Heart right ventricle (tissue), 16 donors: ENCODE measurements at places on chromosomes 3 and 15. TPM values are rescaled to one million over a fixed set of nuclear protein-coding genes. Genes with fewer than 3 reads are reported as not detected.

- no peak for DNase-seq
- no peaks in the 10 kb centered on the region for H3K27me3 ChIP-seq
- H3K4me3 ChIP-seq, result no peak overlapping the region
Observed at GRCh38 chr15:63860155-63860554, 26.4 kb upstream of the HERC1 start.

DNA sequence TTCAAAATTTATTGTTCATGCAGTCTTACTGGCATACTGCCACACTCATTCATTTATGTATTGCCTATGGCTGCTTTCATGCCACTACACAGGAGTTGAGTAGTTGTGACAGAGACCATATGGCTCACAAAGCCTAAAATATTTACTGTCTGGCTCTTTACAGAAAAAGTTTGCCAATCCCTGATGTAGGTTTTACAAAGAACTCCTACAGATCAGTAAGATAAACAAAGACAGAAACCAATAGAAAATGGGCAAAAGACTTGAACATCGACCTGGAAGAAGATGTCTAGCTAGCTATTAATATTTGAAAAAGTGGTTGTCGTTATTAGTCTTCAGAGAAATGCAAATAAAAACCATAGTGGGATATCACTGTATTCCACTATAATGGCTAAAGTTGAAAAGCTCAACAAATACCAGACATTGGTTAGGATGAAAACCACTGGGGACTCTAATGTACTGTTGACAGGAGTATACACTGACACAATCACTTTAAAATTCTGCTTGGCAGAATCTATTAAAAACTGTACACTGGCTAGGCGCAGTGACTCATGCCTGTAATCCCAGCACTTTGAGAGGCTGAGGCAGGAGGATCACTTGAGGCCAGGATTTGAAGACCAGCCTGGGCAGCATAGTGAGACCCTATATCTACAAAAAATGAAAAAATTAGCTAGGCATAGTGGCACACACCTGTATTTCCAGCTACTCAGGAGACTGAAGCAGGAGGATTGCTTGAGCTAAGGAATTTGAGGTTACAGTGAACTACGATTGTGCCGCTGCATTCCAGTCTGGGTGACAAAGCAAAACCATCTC, 87.7 kb downstream of the NEO1 start:
- no peak overlapping the region for H3K4me3 ChIP-seq
- no peaks in the 10 kb centered on the region for H3K4me1 ChIP-seq
- no peak overlapping the region for H3K27ac ChIP-seq
- H3K36me3 ChIP-seq, result no peaks in the 10 kb centered on the region

DNA sequence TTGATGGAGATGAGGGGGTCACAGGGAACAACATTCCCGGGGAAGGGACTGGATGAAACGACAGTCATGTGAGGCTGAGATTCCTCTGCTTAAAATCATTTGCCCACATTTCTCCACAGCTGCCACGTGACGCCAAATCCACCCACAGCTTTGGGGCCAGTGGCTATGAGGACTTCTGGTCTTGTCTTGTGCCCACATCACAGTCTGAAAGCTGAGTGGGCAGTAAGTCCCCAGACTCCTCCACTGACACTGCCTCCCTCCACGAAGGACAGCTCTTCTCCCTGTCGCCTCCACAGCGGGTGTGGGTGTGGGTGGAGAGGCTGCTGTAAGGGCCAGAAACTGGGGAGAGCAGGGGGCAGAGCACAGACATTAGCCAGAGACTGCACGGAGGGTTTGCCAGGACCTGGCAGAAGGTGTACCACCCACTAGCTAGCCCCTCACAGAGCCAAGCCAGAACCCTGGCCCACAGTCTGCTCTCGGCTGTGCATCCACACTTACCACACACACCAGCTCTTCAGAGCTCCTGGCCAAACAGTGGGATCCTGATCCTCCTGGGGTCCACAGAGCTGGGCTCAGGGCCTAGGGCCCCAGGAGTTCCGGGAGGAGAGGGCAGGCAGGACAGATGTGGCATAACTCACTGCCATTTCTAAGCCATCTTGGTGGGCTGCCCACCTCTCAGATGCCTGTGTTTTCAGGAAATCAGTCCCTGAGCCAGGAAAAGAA, 24.2 kb downstream of the RAB6B start:
- H3K27ac ChIP-seq, result no peak overlapping the region
- H3K4me3 ChIP-seq, result no peak overlapping the region
- no peak for DNase-seq
- H3K36me3 ChIP-seq, result no peaks in the 10 kb centered on the region

- no peak for DNase-seq
- H3K36me3 ChIP-seq, result no peaks in the 10 kb centered on the region
- no peaks in the 10 kb centered on the region for H3K4me1 ChIP-seq
- no peak overlapping the region for H3K4me3 ChIP-seq
- no peaks in the 10 kb centered on the region for H3K27me3 ChIP-seq
- H3K27ac ChIP-seq, result no peak overlapping the region
Observed at GRCh38 chr3:27025718-27026117, 343.5 kb downstream of the NEK10 start.

- DNase-seq, result peak; percentile 86
- H3K4me3 ChIP-seq, result no peak overlapping the region
- H3K27ac ChIP-seq, result no peak overlapping the region
- H3K4me1 ChIP-seq, result no peaks in the 10 kb centered on the region
- no peaks in the 10 kb centered on the region for H3K27me3 ChIP-seq
Observed at GRCh38 chr15:74291101-74292071, 55.3 kb downstream of the CCDC33 start.

DNA sequence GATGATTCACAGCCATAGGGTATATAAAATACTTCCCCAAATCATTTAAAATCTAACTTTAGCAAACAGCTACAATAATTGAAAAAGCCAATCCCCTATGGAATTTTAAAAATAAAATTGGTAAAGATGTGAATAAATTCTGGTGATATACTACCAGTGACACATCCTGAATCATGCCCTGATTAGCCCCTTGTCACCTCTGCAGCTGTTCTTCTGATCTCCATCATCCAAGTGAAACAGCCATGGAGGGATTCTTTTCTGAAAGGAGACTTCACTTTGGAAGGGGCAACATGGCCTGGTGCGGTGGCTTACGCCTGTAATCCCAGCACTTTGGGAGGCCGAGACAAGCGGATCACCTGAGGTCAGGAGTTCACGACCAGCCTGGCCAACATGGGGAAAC, 115.6 kb upstream of the MLF1 start:
- no peaks in the 10 kb centered on the region for H3K27me3 ChIP-seq
- no peaks in the 10 kb centered on the region for H3K4me1 ChIP-seq
- no peak overlapping the region for H3K27ac ChIP-seq
- DNase-seq, result no peak

DNA sequence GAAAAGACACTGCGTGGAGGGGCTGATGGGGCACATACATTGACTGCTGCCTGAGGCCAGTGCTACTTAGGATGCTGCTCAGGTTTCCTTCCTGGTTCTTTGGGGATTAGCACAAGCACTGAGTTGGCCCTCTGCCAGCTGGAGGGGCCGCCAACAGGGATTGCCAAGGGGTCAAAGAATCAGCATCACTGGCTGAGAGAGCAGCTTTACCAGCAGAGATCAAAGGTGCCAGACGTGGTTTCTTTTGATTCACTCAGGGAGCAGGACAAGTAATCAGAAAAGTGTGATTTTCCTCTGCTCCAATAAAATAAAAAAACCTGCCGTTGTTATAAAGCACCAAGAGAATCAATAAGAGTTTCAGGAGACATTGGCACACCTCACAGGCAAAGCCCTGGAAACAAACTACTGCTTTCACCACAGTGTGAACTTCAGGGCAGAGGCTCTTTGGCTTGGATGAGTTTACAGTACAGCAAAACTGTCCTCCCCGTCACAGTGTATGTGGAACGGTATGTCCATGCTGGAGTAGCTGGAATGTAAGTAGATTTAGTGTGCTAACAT, 45.8 kb upstream of the FSIP1 start:
- peak; percentile 20 for DNase-seq
- H3K27ac ChIP-seq, result no peak overlapping the region
- H3K36me3 ChIP-seq, result no peaks in the 10 kb centered on the region
- H3K4me3 ChIP-seq, result no peak overlapping the region
- H3K4me1 ChIP-seq, result no peaks in the 10 kb centered on the region
- no peaks in the 10 kb centered on the region for H3K27me3 ChIP-seq

DNA sequence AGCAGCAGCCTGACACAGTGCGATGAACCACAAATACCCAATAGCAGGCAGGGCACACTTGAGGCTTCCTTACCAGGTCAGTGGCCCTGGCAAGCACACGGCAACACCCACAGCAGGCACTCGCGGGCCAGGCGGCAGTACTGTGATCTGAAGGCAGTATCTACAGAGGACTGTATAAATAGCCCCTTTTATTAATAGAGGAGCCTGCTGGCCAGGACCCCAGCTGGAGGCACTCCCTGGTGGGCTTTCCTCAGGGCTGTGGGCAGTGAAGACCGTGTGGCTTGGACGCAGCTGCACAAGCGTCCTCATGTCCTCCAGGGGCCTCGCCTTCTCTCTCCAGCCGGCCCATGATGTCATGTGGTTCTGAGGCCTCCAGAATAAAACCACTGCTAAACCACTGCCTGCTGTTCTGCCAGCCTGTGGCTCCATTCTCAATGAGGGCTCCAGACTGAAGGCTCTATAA, 44.1 kb downstream of the LRIG1 start:
- peak; percentile 69 for DNase-seq
- H3K27me3 ChIP-seq, result no peaks in the 10 kb centered on the region
- no peak overlapping the region for H3K4me3 ChIP-seq

DNA sequence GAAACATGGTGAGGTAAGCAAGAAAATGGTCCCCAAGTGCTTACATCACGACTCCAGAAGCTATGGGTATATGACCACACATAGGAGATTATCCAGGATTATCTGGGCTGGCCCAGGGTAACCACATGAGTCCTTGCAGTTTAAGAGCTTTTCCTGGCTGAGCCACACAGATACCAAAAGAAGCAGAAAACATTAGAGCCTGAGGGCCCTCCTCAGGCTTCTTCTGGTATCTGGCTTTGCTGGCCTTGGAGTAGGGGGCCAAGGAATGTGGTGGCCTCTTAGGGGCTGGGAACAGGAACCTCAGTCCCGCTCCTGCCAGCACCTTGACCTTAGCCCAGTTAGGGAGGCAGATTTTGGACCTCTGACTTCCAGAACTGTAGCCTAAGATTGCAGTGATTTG, 259.1 kb downstream of the KCNMB2 start:
- H3K4me1 ChIP-seq, result no peaks in the 10 kb centered on the region
- H3K27ac ChIP-seq, result no peak overlapping the region
- H3K27me3 ChIP-seq, result no peaks in the 10 kb centered on the region
- DNase-seq, result no peak

GRCh38 chr3:128999102-128999501, 2.0 kb upstream of the EFCC1 start:
- DNase-seq, result no peak
- peaks cover 39% of the 10 kb centered on the region for H3K4me1 ChIP-seq
- no peaks in the 10 kb centered on the region for H3K36me3 ChIP-seq
- H3K27me3 ChIP-seq, result peaks cover 16% of the 10 kb centered on the region
- H3K27ac ChIP-seq, result no peak overlapping the region

DNA sequence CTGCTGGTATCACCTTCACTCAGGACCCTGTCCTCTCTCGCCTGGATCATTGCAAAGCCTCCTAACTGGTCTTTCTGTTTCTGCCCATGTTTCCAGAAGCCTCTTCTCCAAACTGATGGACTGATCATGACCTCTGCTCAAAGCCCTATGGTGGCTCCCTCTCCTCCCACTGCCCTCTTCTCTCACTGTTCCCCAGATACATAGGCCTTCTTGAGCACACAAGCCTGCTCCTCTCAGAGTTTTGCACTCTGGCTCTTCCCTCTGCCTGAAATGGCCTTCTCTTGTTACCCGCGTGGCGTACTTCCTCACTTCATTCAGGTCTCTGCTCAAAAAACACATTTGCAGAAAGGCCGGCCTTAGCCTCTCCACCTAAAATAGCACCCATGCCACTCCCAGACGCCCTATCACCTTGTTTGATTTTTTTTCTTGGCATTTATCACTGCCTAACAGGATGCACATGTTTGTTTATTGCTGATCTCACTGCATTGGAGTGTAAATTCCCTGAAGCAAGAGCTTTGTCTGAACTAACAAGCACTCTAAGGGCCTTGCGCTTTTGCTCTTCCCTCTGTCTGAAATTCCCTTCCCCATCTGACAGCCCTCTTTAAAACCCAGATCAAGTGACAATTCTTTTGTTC, 1.4 kb upstream of the ETFA start:
- H3K27ac ChIP-seq, result peak overlapping the region; percentile 32
- no peaks in the 10 kb centered on the region for H3K27me3 ChIP-seq
- no peaks in the 10 kb centered on the region for H3K36me3 ChIP-seq
- H3K4me1 ChIP-seq, result peaks cover 41% of the 10 kb centered on the region

- H3K27ac ChIP-seq, result peak overlapping the region; percentile 81
- H3K36me3 ChIP-seq, result no peaks in the 10 kb centered on the region
- DNase-seq, result no peak
Observed at GRCh38 chr3:159928666-159929065, 60.0 kb upstream of the IL12A start.

DNA sequence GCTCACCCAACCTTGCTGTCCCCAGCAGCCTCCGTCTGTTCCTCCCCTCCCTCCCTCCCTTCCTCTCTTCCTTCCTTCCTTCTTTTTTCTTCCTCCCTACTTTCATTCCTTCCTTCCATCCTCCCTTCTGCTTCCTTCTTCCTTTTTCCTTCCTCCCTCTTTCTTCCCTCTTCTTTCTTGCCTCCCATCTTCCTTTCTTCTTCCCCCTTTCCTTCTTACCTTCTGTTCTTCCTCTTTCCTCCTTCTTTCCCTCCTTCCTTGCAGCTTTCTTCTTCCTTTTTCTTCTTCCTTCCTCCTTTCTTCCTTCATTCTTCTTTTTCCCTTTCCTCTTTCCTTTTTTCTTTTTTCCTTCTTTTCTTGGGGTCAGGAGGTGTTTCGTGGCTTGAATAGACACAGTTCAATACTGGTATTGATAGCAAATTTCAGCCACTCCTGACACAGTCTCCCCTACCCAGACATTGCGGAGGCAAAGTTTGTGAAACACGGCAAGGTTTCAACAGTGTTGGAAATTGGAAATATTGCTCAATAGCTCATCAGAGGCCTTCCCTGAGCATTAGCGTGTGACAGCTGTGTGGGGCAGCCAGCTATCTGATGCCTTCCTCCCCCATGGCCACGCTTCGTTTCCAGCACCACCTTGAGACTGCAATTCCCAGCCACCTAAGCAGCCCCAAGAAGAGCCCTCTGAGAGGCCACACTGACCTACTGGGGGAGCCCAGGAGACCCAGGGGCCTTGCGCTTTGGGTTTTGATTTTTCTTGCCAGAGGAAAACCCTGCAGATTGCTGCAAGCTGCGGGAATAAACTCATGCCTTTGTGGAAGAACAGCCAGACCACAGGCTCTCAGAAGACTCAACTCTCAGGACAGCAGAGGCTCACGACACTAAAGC, 82.2 kb downstream of the KLF15 start:
- H3K36me3 ChIP-seq, result no peaks in the 10 kb centered on the region
- no peak for DNase-seq
- no peak overlapping the region for H3K27ac ChIP-seq
- H3K27me3 ChIP-seq, result no peaks in the 10 kb centered on the region

DNA sequence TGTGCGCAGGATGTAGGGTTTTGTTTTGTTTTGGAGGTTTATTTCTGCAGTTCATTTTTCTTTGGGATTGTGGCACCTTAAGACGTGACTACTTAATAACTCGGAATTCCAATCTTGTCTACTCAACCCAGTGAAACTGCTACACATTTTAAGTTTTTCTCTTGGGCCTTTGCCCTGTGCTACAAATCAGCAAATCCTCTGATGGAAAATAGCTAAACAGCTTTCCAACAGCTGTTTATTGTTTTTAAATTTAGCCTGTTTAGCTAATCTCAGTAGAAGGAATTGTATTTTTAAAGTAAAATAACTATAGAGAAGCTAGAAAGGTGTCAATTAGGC, 48.4 kb downstream of the OPA1 start:
- peaks cover 23% of the 10 kb centered on the region for H3K4me1 ChIP-seq
- H3K27ac ChIP-seq, result no peak overlapping the region
- no peak for DNase-seq

CYP19A1 gene
- total RNA-seq, result 0.56 TPM

PLCL2 gene
- total RNA-seq, result 60.5 TPM

CORO2B gene
- total RNA-seq, result 4.5 TPM

CASR gene
- total RNA-seq, result not detected

HIGD1A gene
- 397 TPM for total RNA-seq

CHRM5 gene
- not detected for total RNA-seq

STRA6 gene
- not detected for total RNA-seq

RPUSD3 gene
- total RNA-seq, result 26.4 TPM
